ENCODE measurements at places on chromosomes 1 and 21.
A peak's percentile ranks its signal among the peaks of the same experiment; 100 is the strongest.

DNA sequence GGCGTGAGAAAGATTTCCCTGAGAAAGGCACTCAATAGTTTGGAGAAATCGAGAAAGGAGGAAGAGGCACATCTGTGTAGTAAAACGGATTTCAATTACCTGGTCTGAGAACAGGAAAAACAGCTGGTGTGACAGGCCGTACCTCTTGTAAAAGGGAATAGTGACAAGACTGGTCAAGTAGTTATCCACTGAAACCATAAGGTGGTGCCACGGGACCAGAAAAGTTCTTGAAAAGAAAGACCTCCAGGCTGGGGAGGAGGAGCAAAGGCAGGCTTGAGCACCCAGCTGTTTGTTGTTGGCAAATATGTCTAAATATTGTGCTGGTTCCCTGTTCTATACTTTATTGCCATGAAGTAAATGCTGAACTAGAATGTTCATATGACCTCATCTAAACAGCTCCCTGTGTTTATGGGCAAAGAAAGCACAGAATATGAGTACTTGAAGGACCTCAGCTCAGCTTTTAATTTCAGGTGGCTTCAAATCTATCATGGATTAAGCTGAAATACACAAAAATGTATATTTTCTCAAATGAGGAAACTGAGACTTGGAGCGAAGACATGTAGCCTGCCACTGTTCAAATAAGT, 4.0 kb downstream of the HAO2 start:
- no peak for DNase-seq

- DNase-seq = no peak
These were observed 304.4 kb downstream of the NFIA start for GRCh38 chr1:61386770-61387169.

GRCh38 chr1:29655145-29655544, 418.8 kb downstream of the PTPRU start:
- DNase-seq = no peak

DNA sequence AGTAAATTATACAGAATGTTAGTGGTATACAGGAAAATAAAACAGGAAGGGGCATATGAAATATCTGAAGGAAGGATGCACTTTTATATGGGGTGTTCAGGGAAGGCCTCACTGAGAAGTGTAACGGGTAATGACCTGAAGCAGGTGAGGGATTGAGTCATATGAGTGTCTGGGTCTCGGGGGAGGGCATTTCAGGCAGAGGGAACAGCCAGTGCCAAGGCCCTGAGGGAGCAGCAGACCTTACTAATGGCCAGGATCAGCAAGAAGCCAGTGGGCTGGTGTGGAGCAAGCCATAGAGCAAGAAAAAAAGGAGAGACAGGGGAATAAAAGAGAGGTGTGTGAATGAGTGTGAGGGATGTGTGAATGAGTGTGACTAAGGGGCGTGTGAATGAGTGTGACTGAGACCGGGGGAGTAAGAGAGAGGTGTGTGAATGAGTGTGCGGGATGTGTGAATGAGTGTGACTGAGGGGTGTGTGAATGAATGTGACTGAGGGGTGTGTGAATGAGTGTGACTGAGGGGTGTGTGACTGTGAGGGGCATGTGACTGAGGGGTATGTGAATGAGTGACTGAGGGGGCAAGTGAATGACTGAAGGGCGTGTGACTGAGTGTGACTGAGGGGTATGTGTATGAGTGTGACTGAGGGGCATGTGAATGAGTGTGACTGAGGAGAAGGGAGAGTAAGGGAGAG, 107.2 kb downstream of the GLIS1 start:
- DNase-seq = no peak

DNA sequence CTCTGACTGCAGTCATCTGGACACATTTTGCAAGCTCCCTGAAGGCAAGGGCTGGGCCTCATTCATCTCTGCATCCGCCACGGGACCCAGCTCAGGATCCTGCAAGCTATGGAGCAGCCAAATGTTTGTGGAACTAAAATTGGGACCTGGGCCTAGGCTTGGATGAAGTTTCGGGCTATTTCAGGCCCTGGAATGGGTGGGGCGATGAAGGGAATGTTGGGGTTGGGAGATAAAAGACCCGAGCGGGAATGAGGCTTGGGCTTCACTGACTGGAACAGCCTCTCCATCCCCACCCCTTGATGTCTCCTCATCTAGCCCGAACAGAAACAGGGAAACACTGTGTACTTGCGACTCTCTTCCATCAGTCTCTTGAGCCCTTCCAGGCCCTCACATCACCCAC, 7.3 kb upstream of the AHCYL1 start:
- no peak for DNase-seq

GRCh38 chr1:18247151-18247550, 139.6 kb downstream of the IGSF21 start:
- no peak for DNase-seq

DNA sequence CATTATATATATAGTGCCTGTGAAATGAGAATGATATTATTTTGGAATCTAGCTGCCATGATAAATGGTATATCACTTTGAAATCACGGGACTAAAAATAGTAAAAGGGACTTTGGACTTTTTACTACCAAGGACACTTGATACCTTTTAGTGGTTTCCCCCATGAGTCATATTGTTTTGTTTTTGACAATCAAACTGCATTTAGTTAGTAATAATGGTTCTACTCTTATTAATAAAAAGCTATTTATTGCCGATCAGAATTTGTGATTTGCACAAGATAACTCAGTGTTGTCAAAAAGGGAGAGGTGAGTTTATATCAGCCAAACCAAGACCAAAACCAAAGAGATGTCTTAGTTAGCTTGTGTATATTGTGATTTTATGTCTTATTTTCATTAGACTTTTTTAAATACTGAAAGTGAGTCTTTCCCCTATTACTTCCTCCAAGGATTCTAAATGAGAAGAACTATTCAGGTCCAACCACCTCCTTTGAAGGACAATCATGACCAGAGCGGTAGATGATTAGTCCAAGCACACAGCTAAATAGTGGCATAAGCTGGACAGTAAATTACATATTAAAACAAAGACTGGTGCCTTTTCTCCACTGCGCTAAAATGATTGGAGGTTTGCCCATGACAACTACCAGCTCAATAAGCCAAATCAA, 281.7 kb upstream of the ESRRG start:
- DNase-seq = no peak

GRCh38 chr1:54163051-54163450, 10.3 kb upstream of the CDCP2 start:
- DNase-seq = no peak

DNA sequence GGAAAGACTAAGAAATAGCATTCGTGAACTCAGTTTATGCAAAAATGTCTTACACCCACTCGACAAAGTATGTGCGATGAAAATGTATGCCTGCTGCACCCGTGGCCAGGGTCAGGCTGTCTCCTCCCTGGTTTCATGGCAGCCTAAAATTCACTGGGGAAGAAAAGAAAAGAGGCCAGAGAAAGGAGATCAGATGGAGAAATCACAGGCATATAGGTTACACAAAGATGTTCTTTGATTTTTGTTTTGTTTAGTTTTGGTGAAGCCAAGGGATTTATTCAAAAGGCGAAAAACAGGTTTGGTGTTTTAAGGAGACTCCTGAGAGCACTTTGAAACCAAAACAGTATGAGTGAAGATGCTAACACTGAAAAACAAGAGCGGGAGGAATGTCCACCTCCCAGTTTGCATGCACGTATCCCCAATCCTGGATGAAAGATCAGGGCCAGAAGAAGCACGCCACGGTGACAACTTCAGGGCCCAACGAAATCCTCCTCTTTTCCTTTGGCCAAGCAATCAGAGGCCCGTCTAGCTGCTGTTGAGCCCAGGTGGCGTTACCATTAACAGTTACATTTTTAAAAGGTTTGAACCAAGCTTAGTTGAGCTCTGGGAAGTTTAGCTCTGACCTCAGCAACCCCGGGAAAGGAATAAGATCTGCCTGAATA, 992 bp upstream of the SSX2IP start:
- DNase-seq = no peak

GRCh38 chr1:93740601-93741031, 59.0 kb upstream of the BCAR3 start:
- no peak for DNase-seq

DNA sequence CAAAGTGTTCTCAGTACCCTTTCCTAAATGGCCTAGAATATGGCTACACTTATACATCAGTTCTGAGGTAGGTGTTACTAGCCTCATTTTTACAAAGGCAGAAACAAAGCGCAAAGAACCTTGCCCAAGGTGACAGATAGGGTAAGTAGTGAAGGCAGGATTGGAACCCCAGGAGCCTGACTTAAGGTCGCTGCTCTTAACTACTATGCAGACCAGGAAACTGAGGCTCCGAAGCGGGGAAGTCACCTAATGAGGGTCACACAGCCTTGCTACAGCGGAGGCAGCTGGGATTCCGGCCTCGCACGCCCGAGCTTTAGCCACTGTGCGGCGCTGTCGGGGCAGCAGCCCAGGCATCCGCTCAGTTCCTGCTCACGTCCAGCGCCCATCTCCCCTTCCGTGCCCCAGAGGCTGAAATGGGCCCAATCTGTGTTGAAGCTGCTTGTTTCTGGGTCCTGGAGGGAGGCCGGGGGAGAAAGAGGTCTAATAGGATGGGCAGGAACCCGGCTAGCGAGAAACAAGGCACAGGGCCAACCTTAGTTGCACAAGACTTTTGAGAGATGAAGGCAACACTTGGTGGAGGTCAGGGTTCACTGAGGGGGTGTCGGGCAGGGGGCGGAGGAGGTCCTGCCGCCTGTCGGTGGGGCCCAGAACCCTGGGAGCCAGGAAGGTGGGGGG, 1.4 kb upstream of the FOXD2 start:
- DNase-seq = peak; percentile 83

GRCh38 chr1:147270721-147271120, 28.2 kb downstream of the CHD1L start:
- no peak for DNase-seq

DNA sequence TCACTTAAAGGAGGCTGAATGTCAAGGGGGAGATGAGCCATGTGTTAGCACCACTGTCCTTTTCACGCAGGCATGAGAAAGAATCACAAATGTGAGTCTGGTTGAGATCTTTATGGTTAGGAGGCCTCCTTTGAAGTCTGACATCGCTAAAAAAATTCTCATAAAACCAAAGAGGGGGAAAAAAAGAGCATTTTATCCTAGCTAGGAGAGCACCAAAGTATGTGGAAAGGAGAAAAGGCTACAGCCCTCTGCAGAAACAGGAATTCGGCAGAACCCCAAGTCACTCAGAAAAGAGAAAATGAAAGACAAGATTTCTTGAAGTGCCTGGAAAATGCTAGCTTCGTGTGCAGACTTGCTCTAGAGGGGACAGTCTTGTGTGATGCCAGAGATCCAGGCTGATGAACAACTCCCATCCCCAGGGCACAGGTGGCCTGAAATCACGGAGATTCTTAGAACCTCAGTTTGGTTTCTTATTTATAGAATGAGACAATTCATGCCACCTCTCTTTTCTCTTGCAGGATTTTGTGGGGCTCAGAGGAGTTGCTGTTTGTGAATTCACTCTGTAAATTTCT, 61.5 kb downstream of the RUNX1 start:
- DNase-seq = no peak

DNA sequence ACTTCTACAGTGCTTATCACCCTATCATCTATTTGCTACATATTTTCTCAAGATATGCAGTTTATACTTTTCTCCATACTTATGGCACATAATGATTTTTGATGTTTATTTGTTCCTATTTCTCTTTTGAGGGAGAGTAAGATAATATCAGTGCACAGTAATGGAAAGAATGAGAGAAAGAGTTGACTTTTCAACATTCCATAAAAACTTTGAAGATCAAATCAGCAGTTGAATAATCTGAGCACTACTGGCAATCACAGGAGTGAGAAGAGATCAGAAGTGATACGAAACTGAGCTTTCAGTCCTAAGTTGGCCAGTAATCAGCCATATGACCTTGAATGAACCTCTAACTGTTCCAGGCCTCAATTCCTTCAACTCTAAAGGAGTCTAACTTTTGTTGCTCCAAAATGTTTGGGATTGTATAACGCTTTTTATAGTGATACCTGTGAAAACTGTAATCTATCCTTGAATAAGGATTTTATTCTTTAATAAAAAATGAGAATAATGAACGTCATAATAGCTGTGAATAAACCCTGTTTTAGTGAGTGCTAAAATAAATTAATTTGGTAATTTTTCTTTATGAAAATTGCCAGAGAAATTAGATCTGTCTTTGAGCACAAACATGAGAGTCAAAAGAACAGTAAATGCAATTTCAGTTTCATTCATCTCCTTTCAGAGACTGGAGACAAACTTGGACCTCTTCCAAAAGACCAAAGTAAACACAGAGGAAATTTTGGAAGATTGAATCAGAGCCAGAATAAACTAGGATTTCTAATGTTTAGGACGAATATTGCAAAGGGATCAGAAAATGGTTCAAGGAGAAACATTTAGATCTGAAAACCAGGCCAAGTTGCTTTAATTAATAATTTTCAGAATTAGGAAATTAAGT, 309.9 kb downstream of the ADGRL2 start:
- no peak for DNase-seq

DNA sequence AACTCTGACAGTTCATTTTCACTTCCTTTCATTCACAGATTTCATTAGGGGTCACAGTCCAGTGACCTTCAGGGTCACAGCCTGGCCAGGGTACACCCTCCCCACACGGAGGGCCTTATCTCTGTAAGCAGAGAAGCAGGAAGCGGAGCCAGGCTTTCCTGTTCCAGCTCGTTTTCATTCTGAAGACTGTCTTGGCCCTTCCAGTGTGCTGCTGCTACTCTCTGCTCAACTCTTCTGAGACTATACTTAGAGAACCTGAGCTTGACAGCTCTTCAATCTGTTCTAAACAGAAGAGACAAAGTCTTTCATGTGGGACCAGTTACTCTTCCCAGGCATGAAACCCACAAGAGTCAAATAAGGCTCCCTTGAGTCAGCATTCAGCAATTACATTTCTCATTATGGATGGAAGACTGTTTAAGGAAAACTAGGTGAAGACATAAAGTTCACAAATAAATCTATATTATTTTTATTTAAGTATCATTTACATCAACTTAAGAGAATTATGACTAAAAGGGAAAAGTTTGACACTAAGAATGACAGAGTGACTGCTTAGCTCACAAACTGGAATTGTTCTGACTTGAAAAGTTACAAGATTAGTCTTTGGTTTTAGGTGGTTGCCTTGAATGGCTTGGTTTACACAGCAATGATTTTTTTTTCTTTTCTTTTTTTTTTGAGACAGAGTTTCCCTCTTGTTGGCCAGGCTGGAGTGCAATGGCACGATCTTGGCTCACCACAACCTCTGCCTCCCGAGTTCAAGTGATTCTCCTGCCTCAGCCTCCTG, 4.8 kb upstream of the TDRD10 start:
- no peak for DNase-seq

- DNase-seq = no peak
These were observed 3.0 kb downstream of the YARS1 start for GRCh38 chr1:32813941-32814739.

- no peak for DNase-seq
These were observed 3.2 kb downstream of the TMEM201 start for GRCh38 chr1:9591669-9592509.
